Suppressor macrophage (primary cell): ENCODE measurements at places on chromosomes 12 and 14.
A peak's percentile ranks its signal among the peaks of the same experiment; 100 is the strongest.

DNA sequence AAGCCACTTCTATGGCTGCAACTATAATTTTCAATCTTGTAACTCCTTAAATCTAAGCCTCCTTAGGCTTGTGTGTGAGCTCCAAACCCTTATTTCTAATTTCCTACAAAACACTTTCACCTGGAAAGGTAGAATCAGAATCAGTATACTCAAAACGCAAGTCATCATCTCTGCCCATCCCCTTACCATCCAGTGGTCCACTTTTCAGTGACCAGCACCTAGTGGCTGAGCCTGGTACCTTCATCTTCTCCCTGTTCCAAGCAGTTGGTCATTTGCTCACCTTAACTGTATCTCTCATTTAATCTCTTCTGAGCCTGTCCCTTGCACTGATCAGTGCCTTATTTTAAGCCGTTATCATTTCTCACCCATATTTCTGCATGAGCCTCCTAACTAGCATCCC lies 107.9 kb downstream of the PPM1H start:
- DNase-seq, result no peak

GRCh38 chr12:121391619-121392324 lies 8.1 kb upstream of the RNF34 start:
- DNase-seq, result peak; percentile 78

DNA sequence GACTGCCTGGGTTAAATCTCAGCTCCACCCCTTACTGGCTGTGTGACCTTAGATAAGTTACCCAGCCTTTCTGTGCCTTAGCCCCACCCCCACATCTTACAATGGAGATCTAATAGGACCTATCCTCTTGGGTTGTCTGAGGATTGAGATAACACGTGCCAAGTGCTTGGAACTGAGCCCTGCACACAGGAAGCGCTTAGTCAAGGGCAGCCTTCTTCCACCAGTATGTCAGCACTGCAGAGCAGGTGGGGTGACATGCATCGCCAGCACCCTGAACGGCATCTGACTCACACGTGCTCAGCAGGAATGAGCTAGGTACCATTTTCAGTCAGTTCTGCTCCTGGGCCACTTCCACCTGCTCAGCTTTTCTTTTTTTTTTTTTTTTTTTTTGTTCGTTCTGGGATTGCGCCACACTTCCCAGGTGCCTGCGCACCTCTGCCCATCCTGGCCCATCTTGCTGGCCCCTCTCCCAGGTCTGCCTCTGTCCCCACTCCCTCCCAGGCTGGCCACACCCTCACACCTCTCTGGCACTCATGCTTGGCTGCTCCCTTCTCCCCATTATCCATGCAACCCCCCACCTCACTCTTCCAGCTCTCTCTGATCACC lies 19.6 kb downstream of the LGMN start:
- peak; percentile 82 for DNase-seq

DNA sequence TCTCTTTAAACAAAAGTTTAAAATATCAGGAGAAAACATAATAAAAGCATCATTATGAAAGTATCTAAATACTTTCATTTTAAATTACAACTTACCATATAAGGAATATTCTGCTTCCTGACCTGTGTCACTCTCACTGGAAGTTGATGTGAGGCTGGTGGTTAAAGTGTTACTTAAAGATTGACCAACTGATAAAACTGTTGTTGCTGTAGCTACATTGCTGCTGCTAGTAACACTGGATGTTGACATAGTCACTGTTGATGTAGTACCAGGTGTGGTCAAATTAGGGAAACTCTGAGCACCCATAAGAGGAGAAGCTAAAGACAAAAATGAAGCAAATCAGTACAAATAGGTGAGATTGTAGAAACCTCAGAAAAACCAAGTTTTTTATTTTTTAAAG lies 79.9 kb downstream of the HECTD1 start:
- DNase-seq, result no peak

- no peak for DNase-seq
These were observed 388.6 kb downstream of the BCAT1 start for GRCh38 chr12:24560192-24560775.

DNA sequence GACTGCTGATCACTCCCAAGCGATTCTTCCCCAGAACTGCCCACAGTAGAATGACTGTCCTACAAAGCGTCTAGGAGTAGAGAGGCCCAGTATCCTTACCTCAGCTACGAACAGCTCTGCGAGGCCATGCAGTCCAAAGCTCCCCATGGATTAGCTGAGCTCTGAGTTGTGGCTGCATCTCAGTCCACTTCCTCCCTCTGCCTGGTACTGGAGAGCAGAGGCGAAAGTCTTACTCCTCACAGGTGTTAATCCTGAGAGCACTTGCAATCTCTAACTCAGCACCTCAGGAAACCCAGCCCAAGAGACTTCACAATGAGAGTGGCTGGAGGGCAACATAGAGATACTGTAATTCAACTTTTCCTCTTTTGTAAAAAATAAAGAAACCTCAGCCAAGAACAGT lies 493.1 kb downstream of the BCAT1 start:
- DNase-seq, result no peak

DNA sequence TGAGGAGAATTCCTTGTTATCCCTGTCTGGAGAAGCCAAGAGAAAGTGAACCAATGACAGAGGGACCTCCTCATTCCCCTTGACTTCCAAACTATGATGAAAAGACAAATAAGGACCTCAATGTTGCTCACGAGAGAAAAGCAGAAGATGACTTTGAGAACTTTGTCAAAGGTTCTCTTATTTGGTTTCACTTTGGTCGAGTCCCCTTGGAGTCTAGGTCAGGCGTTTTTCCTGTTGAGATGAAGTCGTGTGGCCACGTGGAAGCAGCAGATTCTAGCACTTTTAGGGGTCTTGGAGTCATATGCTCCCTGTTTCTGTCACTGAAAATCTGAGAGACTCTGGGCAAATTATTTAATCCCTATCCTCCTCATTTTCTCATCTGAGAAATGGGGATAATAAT lies 33.8 kb upstream of the COL2A1 start:
- peak; percentile 67 for DNase-seq

DNA sequence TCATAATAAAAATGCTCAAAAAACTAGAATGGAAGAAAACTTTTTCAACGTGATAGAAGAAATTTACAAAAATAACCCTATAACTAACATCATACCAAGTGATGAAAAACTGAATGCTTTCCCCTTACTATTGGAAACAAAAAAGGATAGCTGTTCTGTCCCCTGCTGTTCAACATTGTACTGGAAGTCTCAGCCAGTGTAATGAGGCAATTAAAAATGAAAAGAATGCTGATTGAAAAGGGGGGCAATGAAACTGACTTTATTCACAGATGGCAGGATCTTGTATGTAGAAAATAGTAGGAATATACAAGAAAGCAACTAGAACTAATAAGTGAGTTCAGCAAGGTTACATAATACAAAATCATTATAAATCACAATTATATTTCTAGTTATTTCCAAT lies 337.9 kb upstream of the KITLG start:
- no peak for DNase-seq

- DNase-seq, result no peak
These were observed 52.2 kb upstream of the DIO3 start for GRCh38 chr14:101508948-101509729.

GRCh38 chr12:21988619-21989018 lies 47.4 kb upstream of the ABCC9 start:
- DNase-seq, result no peak

DNA sequence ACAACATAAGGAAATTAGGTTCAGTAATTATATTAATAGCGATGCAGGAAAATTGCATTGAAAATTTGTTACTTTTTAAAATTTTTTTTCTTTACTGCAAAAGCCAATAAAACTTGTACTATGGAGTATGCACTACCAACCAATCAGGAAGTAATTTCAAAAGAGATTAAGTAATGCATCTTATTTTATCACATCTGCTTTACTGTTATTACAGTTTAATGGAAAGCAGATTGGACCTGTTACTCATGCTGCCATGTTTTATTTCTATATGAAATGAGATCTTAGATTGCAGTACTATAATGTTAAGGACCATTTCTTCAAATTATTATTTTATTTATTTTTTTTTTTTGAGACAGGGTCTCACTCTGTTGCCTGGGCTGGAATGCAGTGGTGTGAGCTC lies 1.7 kb upstream of the STRN3 start:
- DNase-seq, result peak; percentile 10

DNA sequence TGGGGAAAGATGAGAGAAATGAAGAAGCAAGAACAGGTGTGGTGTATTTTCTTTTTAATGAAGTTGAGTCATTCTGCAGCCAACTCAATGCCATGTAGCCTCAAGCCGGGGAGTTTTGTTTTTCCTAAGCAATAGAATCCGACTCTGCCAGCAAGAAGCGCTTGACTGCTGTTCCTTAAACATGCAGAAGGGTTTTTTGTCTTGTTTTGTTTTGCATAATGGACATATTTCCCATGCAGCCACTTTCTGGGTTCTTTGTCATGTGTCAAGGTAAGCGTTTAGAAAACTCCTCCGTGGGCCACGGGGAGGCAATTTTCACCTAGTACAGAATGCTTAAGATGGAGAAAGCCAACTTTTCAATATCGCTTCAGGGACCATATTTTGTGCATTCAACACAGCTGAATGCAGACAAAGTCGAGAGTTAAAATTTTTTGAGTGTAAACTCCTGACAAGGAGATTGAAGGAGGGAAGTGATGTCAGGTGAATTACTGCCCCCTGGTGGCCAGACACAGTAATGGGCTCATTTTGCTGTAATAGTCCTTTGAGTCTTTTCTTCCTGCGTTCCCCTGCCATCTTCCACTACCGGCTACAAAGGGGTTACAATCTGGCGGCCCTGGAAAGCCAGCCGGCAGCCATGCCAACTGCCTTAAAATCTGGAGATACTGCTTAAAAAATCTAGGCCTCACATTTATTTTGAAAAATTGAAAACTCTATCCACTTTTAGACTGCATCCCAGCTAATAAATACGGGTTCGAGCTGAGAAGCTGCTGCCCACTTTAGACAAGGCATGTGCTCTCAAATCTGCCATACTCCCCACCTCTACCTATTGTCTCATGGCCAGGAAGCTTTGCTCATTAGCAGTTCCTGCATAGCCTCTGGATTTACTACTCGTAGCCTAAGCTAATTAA lies 3.2 kb upstream of the FICD start:
- peak; percentile 84 for DNase-seq
